Stimulated activated CD8-positive, alpha-beta memory T cell treated with anti-CD3 and anti-CD28 coated beads, Interleukin-7, amount 100 ng/mL, for 48 hours (primary cell): ENCODE measurements at places on chromosomes 5 and 9.

- DNase-seq: no peak
Observed at GRCh38 chr9:35863583-35863982, 6.6 kb downstream of the OR13J1 start.

DNA sequence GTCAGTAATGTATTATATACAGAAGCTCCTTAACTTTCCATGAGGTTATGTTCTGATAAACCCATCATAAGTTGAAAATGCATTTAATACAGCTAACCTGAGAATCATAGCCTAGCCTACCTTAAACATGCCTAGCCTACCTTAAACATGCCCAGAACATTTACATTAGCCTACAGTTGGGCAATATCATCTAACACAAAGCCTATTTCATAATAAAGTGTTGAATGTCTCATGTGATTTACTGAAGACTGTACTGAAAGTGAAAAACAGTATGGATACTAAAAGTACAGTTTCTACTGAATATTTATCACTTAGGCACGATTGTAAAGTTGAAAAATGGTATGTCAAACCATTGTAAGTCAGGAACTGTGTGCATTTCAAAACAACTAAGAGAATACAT is 1.6 kb downstream of the GM2A start:
- no peak for DNase-seq

DNA sequence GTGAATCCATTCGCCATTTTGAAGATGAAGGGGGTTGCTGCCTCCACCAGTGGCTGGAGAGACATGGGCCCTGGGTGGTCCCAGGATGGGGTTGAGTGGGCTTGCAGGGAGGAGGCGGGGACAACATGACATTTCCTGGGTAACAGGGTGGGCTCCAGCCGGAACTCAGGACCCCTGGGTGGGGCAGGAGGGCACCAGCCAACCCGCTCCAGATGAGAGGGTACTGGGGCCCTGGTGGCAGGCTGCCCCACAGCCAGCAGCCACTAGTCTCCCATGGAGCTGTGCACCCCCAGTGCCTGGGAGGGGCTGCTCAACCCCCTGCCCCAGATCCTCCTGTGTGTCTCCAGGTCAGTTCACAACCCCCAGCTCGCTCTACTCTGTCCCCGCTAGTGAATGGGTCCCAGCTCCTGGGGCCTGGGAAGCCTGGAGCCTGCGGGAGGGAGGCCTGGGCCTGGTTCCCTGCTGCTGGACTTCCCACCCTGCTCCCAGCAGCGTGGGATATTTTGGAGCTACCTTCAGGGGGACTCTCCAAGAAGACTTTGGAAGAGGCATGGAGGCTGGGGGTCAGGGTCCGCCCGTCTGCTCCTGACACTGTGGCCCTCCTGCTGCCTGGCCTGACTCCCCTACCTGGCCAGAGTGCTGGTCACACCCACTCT is 55.9 kb downstream of the AHRR start:
- DNase-seq: no peak

GRCh38 chr5:158990979-158991775 is 108.5 kb downstream of the EBF1 start:
- no peak for DNase-seq

DNA sequence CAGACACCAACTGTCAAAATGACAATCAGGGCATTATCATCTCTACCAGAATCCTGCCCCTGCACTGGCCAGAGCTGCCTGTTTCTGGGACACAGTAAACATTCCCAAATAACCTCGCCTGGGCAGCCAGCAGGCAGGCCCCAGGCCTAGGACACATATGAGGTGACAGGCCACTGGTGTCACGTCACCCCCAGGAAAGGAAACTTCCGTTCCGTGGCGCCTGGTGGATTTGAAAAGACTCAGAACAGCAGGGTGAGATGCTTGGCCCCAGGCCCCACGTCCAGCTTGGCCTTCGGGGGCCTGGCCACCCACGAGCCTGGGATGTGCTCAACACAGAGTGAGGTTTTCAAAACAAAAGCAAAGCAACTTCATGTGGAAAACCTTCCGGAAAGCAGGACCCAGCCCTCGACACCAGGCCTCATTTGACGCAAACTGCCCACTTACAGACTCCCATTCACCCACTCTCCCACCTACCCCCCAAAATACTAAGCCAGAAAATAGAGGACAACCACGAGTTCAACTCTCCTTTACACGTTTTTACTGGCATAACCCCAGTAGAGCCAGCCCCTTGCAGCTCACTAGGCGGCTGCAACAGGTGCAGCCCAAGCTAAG is 1.2 kb downstream of the SEMA4D start:
- DNase-seq: no peak

DNA sequence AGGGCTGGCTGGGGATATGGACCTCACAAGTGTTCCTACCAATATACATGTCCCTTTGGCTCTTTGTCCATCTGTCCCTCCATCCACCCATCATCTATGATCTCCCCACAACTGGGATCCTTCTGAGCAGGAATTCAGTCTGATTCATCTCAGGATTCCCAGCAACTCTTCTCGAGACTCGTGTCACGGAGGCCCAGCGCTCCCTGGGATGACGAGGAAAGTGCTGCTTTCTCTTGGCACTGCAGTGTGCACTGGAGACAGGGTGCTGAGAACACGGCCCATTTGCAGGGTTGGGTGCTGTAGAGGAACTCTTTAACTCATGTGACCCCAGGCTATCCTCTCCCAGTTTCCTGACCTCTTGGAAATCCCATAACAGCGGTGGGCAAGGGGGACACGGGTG is 72.9 kb downstream of the ANGPTL2 start:
- DNase-seq: no peak

DNA sequence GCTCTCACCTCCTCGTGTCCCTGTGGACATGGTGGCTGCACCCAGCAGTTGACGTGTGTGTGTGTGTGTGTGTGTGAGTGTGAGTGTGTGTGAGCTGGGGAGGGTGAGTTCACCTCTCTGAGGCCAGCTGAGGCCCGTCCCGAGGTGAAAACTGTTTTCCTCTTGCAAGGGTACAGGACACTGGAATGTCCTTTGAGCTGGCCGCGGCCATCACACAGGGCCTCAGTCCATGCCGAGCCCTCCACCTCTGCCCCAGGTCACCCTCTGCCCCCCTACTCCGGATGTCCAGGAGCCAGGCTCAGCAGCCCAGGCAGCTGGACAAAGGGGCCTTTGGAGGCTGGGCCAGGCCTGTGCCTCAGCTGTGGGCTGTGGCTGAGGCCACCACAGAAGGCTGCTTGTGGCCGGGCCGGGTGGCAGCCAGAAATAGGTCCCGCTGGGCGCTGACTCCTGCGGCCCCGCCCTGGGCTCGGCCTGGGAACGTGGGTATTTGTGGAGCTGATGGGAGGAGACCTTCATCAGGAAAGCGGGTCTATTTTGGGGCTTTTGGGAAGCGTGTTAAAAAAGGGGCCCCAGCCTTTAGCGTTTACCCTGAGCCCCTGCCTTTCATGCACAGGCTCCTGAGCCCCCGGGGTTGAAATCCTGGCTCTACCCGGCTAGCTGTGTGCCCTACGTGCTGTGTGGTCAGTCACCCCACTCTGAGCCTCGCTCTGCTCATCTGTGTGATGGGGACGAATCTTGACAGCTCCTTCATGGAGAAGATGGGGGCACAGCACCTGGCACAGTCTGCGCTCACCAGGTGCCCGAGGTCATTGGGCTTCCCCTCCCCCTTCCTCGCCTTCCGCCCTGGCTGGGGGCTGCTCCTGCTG is 75.1 kb upstream of the IER5L start:
- DNase-seq: no peak

DNA sequence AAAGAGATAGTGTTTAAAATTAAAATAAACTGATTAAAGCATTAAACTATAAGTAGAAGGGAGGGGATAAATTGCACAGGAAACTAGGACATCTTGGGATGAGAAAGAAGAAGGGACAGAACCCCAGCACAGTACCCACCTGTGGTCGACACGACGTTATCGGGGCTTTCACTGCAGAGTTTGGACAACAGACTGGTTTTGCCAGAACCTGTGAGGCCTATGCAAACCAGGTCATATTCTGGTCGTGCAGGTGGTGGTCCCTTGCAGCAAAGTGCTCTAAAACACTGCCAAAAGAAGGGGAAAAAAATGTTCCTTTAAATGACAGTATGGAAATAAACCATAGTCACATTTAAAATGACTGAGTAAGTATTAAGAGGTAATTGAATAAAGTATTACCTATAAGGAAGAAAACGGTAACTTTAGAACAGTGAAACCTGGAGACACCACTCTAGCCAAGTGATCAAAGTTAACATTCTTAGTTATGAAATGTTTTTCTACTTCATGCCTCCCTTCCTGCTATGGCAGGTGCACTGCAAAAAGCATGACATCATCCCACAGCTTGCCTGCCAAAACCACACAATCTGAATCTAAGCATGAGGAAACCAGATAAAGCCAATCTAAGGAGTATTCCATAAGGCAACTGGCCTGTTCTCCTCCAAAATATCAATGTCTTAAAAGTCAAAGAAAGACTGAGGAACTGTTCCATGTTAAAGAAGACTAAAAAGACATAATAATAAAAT is 138.6 kb downstream of the ARL15 start:
- no peak for DNase-seq
